ENCODE measurements at places on chromosomes 6 and 20.
A peak's percentile ranks its signal among the peaks of the same experiment; 100 is the strongest.

- DNase-seq, result no peak
- H3K4me1 ChIP-seq, result no peaks in the 10 kb centered on the region
- no peak overlapping the region for H3K4me3 ChIP-seq
- no peaks in the 10 kb centered on the region for H3K36me3 ChIP-seq
Measured at GRCh38 chr6:76706631-76707030, 634.2 kb upstream of the IMPG1 start.

- no peak overlapping the region for H3K4me3 ChIP-seq
- H3K4me1 ChIP-seq, result no peaks in the 10 kb centered on the region
- no peaks in the 10 kb centered on the region for H3K27me3 ChIP-seq
- no peak overlapping the region for H3K27ac ChIP-seq
- H3K36me3 ChIP-seq, result no peaks in the 10 kb centered on the region
Measured at GRCh38 chr20:40109136-40109535, 579.9 kb downstream of the MAFB start.

GRCh38 chr6:139219271-139219729, 72.5 kb downstream of the TXLNB start:
- no peaks in the 10 kb centered on the region for H3K4me1 ChIP-seq
- H3K27me3 ChIP-seq, result no peaks in the 10 kb centered on the region
- peak; percentile 85 for DNase-seq
- H3K27ac ChIP-seq, result peak overlapping the region; percentile 63
- H3K36me3 ChIP-seq, result no peaks in the 10 kb centered on the region
- H3K4me3 ChIP-seq, result no peak overlapping the region

GRCh38 chr20:58651946-58652605, 993 bp downstream of the STX16 start:
- H3K4me3 ChIP-seq, result peak overlapping the region; percentile 100
- H3K4me1 ChIP-seq, result peaks cover 37% of the 10 kb centered on the region
- no peaks in the 10 kb centered on the region for H3K36me3 ChIP-seq

DNA sequence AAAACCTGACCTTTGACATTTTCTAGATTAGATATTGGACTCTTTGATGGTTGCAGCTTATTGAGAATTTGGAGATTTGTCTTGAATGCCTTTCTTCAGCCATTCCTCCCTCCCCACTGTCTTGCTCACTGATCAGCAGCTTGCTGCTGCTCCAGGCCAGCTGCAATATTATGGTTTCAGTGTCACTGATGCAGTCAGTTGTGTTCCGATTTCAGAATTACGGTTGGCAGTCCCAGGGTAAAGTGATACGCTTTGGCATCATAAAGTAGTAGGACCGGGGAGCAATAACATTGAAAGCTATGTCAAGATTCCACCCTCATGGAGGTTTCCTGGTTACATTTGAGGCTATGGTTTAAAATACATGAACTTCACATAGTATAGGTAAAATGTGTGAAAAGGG, 152.6 kb downstream of the BCKDHB start:
- H3K4me3 ChIP-seq, result no peak overlapping the region
- H3K27ac ChIP-seq, result no peak overlapping the region
- no peaks in the 10 kb centered on the region for H3K4me1 ChIP-seq
- no peak for DNase-seq
- no peaks in the 10 kb centered on the region for H3K27me3 ChIP-seq

DNA sequence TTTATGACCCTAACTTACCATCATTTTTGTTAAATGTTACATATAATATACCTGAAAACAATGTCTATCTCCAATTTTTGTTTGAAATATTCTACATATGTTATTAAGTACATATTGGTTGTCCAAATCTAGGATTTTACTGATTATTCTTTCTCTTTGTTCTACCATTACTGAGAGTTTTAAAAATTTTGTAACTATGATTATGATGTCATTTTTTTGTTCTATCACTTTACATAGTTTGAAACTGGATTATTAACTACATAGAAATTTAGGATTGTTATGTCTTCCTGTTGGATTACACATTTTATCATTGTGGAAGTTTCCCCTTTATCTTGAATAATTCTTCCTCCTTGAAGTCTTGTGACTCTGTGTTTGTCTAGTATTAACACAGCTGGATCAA, 41.2 kb downstream of the LINC00237 start:
- no peaks in the 10 kb centered on the region for H3K4me1 ChIP-seq
- no peak overlapping the region for H3K27ac ChIP-seq
- H3K36me3 ChIP-seq, result no peaks in the 10 kb centered on the region

DNA sequence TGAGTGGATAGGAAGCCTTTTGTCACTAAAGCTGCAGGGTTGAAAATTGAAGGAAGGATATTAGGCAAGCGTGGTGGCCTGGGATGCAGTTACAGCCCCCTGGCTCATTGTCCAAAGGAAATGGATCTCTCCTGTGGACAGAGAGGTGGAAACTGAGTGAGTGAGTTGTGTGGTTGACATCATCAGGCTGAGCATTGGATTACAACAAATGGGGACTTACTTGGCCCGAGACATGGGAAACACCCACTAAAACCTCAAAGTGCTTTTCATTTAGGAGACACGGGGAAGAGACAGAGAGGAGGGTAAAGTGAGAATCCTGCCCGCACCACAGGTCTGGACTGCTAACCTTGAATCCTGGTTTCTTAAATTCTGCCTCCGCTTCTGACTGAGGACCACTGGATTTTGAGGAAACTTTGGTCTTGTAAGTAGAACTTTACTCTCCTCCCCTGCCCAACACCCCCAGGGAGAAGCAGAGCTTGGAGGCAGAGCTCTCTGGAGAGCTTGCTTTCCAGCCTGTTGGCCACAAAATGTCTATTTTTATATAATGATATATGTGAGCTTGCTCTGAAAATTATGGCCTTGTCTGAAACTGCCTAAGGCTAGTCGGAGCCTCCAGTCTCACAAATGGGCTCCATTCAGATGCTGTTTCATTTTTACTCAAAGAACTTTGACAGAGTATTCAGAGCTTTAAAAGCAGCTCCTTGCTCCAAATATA, at the start of gene PKIG:
Gene PKIG (plus strand): TSS at position 269 of the 715 bp plus-strand sequence. CDS start 31,978 bp downstream, outside the sequence.
- H3K27ac ChIP-seq, result peak within 1 kb of the TSS; percentile 81
- peak within 1 kb of the TSS; percentile 53 for H3K4me3 ChIP-seq
- no peak for DNase-seq
- H3K4me1 ChIP-seq, result peaks cover 59% of the 10 kb centered on the region
- H3K27me3 ChIP-seq, result no peaks in the 10 kb centered on the region
